KBM-7 (cell line): ENCODE measurements at places on chromosomes 3 and 15.

GRCh38 chr3:46829699-46830208 is 33.5 kb downstream of the MYL3 start:
- DNase-seq: no peak

DNA sequence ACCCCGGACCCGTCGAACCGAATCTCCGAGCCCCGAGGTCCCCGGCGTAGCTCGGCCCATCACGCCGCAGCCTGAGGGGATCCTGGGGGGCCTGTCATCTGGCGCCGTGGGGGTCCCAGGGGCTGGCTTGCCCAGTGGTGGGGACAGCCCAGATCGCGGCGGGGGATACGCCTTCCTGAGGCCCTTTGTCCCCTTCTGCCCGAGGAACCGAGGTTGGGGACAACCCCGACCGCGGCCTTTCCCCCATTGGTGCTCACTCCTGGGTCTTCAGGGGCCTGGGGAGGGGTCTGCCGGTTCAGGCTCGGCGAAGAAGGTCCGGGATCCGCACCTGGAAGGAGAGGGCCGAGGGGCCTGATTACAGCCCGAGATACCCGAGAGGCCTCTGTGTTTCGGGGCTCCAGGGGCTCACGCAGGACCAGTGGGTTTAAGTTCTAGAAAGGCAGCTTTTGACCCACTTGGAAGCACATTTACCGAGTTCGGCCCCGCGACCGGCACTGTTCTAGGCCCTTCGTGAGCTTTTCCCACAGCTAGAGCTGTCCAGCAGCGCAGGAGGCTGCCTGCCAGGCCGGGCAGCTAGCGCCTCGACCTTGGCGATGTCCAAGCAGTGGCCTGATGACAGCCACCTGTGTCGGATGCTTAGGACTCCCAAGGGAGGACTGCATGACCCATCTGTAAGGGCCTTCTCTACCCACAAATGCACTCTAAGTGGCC is 504 bp downstream of the ABHD2 start:
- DNase-seq: no peak

GRCh38 chr3:396293-396692 is 199.7 kb downstream of the CHL1 start:
- DNase-seq: no peak

DNA sequence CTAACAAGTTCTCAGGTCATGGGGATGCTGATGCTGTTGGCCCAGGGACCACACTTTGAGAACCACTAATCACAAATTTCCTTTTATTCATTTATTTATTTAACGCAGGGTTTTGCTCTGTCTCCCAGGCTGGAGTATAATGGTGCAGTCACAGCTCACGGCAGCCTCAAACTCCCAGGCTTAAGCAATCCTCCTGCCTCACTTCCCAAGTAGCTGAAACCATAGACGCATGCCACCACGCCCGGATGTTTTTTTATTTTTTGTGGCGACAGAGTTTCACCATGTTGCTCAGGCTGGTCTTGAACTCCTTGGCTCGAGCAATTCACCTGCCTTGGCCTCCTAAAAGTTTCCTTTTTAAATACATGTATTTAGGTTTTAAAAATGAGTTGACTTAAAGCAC is 20.7 kb upstream of the ISLR2 start:
- DNase-seq: no peak

DNA sequence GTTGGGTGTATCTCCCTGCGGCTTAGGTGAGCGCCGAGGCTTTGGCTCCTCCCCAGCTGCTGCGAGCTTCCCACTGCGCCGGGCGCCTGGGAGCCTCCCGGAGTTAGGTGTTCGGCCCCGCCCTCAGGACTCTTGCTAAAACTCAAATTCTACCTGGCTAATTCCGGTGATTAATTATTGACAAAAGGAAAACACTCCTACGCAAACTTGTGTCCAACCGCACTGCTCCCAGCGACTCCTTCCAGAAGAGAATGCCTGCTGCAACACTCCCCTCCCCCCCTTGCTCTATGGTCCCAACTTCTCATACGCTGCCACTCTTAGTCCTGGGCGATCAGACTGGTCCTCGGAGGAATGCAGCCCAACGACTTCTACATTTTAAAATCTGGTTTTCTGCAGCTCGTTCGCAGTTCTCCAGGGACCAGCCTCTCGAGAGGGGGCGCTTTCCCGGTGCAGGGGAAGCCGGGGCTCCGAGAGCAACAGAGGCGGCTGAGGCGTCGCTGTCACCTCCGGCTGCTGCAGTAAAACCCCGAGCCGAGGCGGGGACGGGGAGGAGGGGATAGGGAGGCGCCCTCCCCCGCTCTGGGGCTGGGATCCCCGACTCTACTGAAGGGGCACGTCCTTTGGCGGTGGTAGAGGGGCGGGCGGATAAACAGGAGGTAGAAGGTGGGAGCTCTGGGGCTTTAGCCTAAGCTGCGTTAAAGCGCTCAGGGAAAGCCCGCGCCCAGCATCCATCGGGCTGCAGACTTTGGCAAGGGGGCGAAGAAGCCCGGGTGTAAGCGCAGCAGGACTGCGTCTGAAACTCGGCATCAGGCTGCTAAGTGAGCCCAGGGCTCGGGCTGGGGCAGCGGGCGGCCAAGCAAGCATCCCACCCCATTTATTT is at the start of gene SPTSSB:
TSS of gene SPTSSB (minus strand) at position 77 of the 880 bp plus-strand sequence. CDS start 25,194 bp downstream, outside the sequence.
- DNase-seq: peak; percentile 66

DNA sequence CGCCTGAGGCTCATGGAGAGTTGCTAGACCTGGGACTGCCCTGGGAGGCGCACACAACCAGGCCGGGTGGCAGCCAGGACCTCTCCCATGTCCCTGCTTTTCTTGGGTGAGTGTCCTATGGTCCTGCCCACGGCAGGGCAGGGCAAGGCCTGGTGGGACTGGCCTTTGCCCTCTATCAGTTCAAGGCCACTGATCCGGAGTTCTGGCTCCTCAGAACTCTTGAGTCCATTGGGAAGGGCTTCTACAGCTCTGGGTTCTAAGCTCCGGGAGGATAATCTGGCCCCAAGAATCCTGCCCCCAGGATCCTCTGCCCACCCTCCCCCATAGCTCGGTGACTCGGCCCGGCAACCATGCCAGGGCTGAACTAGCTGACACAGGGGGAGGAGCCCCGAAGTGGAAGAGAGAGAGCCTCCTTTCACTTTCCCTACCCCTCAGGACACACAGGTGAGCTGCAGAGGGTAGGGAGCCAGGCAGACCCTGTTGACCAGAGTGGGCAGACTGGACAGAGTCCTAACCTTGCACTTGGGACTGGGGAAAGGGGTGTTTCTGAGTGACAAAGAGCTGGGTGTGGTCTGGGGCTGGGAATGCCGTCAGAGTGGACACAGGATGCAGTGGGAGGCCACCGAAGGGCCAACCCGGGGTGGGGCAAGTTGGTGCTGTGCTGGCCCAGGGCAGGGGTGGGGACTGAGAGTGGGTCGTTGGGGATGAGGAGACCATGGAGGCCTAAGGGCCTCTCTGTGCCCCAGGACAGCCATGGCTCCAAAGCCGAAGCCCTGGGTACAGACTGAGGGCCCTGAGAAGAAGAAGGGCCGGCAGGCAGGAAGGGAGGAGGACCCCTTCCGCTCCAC is 664 bp downstream of the PARP3 start:
- DNase-seq: no peak

DNA sequence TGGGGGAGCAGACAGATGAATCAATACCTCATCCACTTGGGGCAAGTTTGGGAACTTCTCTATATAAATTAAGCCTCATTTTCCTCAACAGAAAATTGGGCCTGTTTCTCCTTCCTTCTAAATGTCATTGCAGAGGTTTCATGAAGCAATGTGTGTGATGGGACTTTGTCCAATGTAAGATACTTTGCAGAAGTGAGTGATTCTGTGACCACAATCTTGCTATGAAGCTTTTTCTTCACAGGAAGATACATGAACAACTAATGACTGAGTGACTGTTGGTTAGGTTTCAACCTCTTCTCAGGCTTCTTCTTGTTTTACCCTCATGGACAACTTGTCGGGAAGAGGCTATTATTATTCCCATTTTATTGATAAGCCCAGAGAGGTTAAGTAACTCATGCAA is 11.0 kb downstream of the TMEM45A start:
- DNase-seq: no peak

GRCh38 chr3:35931867-35932266 is 292.5 kb downstream of the ARPP21 start:
- DNase-seq: no peak

GRCh38 chr3:40312661-40313226 is 3.2 kb downstream of the EIF1B start:
- DNase-seq: no peak

GRCh38 chr15:70936326-70936725 is 43.7 kb downstream of the LRRC49 start:
- no peak for DNase-seq

GRCh38 chr3:41317718-41318117 is 118.4 kb downstream of the CTNNB1 start:
- DNase-seq: no peak

GRCh38 chr3:113678773-113679172 is 17.7 kb downstream of the USF3 start:
- no peak for DNase-seq

DNA sequence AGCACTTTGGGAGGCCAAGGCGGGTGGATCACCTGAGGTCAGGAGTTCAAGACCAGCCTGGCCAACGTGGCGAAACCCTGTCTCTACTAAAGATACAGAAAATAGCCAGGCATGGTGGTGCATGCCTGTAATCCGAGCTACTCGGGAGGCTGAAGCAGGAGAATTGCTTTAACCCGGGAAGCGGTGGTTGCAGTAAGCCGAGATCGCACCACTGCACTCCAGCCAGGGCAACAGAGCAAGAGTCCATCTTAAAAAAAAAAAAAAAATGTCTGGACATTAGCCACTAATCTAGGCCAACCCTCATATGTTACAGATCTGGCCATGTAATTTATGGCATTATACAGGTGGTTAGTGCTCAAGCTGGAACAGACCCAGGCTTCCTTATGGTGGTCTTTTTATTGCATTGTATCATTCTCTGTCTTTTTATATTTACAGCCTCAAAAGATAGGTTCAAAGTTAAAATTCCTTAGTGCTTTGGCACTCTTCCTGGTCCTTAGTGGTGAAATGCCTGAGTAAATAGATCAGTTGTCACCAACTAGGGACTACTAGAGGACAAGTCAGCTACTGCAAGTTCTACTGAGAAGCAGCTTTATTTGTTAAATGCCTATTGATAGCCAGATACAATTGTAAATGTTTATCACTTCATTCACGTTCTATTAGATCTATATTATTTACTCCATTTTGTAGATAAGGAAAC is 16.0 kb downstream of the STARD9 start:
- DNase-seq: peak; percentile 34

DNA sequence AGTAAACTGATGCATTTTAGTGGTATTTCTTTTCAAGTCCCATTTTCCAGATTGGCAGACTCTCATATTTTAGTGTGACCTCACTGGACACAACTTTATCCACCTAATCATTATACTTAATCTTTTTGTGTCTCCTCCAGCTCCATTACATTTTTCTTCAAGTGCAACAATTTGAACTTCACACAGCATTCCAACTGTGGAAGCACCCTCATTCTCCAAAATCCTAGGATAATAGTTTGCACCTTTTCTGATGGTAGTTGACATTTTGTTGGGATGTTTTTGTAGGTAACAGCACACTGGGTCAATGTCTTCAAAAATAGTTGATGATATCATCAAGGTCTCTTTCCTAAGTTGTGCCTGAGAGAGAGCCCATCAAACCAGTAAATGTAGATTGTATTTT is 123.1 kb downstream of the RYR3 start:
- DNase-seq: no peak

DNA sequence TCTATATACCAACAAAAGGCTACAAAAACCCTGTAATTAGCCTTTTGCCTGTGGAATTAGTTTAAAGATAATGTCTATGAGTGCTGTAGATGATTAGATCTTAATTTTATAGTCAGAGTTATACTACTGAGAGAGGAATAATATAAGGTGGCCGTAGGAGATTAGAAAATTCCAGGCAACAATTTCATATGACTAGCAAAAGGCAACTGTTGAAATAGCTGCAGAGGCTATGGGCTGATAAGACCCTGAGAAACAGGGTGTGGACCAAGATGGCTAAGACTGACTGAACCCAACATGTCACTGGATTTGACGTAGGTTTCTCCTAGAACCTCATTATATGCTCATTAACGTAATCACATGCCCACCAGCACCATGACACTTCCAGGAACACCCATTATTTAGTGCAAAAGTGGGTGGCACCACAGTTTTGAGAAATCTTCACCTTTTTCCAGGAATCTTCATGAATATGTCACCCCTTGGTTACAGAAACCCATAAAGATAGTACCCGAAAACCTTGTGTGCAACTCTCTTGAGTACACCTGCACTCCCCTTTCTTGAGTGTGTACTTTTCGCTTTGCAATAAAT is 29.1 kb upstream of the SCG3 start:
- no peak for DNase-seq

- no peak for DNase-seq
Observed at GRCh38 chr3:102233881-102234280, 200.9 kb upstream of the ZPLD1 start.

DNA sequence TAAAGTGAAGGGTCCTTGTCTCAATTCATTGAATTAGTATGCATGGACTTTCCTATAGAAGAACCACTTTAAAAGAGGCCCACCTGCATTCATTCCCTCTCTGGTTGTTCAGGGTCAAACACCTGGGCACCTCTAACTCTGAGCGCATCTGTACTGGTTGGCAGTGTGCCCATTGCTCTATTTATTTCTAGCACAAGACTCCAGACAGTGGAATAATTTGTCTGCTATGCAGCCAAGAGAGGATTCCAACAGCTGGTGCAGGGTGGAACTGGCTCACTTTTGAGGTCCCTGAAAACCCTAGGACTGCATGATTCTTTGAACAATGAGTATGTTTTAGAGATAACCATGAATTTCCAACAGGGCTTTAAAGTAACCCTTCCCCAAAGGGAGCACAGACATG is 57.9 kb downstream of the CCDC33 start:
- no peak for DNase-seq

- DNase-seq: no peak
Observed at GRCh38 chr3:16252988-16253387, 11.8 kb downstream of the DPH3 start.

GRCh38 chr3:184338511-184338945 is 1.1 kb downstream of the FAM131A start:
- no peak for DNase-seq

DNA sequence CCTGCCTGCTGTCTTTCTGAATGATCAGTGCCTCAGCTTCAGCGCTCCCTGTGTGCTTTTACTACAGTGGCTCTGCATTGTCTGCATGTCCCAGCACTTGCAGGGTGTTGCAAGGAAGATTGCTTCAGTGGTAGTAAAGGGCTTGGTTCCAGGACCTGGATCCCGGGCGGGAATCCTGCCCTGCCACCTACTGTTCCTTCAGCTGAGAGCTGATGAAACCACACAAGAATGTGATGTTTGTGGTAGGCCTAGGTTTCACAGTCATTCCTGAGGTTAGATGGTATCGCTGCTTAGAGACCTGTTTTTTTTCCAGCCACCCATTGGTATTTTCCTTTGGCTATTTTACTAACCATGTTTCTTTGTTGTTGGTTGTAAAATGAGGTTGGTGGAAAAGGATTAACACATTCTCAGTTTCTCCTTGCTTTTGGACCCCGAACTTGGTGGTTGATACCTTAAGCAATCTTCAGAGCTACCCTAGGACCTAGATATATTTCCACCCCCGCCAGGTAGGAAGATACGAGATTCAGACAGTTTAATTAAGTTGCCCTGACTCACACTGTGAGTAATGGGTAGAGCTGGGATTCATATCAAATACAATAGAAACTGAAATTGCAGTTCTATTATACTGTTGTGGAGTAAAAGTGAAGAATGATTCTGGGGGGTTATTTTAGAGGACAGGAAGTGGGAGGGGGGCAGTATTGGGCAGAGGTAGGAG is 11.4 kb downstream of the GPR87 start:
- DNase-seq: no peak
